Ovary (tissue), 10 donors: ENCODE measurements at places on chromosomes 11 and 22. TPM values are rescaled to one million over a fixed set of nuclear protein-coding genes. Genes with fewer than 3 reads are reported as not detected.

Gene CNGA4
- 1.3 TPM for total RNA-seq

Gene POU2AF3
- 6.7 TPM for total RNA-seq

Gene ELF5
- total RNA-seq: not detected

Gene HTR3B
- total RNA-seq: not detected

Gene PDGFB
- 4.4 TPM for total RNA-seq

Gene C22orf42
- not detected for total RNA-seq

GRCh38 chr11:11622772-11623171 lies 967 bp upstream of the GALNT18 start:
- DNase-seq: no peak
- no peaks in the 10 kb centered on the region for H3K36me3 ChIP-seq
- H3K4me1 ChIP-seq: peaks cover 13% of the 10 kb centered on the region
- no peak overlapping the region for H3K27ac ChIP-seq
- no peak overlapping the region for H3K4me3 ChIP-seq

- peaks cover 4% of the 10 kb centered on the region for H3K4me1 ChIP-seq
- no peak for DNase-seq
- H3K36me3 ChIP-seq: no peaks in the 10 kb centered on the region
- no peak overlapping the region for H3K4me3 ChIP-seq
Measured at GRCh38 chr11:9362393-9362863, 22.0 kb upstream of the IPO7 start.

GRCh38 chr11:105181100-105181499 lies 41.5 kb upstream of the CARD18 start:
- no peak overlapping the region for H3K4me3 ChIP-seq
- H3K36me3 ChIP-seq: no peaks in the 10 kb centered on the region
- no peak for DNase-seq
- H3K4me1 ChIP-seq: no peaks in the 10 kb centered on the region

DNA sequence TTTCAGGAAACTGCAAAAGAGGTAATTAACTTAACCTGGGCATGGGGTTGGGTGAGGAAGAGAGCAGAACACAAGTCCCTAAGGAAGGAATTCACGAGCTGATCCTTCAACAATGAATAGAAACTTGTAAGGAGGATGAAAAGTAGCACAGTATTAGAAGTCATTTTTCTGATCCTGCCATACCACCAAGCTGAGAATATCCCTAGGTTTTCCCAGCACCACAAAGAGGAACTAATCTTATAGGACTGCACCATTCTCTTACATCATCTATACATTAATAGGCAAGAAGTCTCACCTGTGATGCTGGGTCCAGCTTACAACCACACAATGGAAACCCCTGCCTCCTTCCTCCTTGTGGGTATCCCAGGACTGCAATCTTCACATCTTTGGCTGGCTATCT lies at the start of gene OR52I1:
Gene OR52I1, plus strand, starts transcription at position 301 of the 400 bp plus-strand sequence. Its CDS starts 0 bp downstream, at position 301.
- no peaks in the 10 kb centered on the region for H3K4me1 ChIP-seq
- H3K27ac ChIP-seq: no peak within 1 kb of the TSS

GRCh38 chr22:28904211-28904896 lies 21.0 kb downstream of the ZNRF3 start:
- no peaks in the 10 kb centered on the region for H3K36me3 ChIP-seq
- peaks cover 34% of the 10 kb centered on the region for H3K4me1 ChIP-seq
- H3K27ac ChIP-seq: peak overlapping the region; percentile 68
- no peaks in the 10 kb centered on the region for H3K27me3 ChIP-seq
- no peak overlapping the region for H3K4me3 ChIP-seq

DNA sequence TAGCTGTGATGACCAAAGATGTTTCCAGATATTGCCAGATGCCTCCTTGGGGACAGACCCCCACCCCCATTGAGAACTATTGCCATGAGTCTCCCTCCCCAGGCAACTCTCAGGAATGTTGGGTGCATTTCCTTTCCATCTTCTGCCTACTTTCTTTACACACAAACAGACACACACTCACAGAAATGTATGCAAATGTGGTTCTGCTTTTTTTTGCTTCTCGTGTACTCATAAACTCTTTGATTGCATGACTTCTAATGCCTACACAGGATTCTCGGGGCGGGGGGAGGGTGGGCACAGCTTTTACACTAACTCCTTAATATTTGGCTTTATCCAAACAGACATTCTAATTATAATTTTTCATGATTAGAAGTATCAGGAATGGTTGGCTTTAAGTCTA lies 53.3 kb upstream of the SUSD2 start:
- DNase-seq: no peak
- H3K4me1 ChIP-seq: no peaks in the 10 kb centered on the region
- H3K4me3 ChIP-seq: no peak overlapping the region

DNA sequence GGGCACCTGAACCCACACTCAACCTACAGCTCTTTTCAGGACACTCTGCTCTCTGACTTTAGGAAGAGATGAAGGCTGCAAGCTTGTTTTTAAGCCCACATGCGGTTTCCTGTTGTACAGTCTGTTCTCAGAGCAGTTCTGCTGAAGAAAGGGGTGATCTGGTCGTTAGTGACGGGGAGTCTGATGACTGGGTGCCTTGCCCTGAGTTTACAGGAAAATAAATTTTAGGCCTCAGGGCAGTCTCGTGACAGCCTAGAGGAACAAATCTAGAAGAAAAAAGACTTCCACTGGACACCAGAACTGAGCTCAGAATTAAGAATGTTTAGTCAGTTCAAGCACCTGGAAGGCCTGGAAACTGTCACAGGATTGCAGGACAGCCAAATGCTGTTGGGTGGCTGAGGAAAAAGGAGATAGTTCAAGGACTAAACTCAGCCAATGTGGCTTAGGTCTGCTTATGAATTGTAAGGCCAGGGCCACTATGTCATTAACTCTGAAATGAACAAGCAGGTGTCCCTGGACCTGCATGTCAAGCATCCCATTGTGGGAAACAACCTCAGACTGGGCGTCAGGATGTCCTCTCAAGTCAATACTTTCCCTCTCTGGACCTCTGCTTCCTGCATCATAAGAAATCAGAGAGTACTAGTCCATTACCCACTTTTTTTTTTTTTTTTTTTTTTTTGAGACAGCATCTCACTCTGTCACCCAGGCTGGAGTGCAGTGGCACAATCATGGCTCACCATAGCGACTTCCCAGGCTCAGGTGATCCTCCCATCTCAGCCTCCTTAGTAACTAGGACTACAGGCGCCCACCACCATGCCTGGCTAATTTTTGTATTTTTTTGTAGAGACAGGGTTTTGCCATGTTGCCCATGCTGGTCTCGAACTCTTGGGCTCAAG lies 5.7 kb downstream of the PIK3IP1 start:
- no peaks in the 10 kb centered on the region for H3K36me3 ChIP-seq
- DNase-seq: no peak
- no peak overlapping the region for H3K27ac ChIP-seq
- H3K27me3 ChIP-seq: no peaks in the 10 kb centered on the region
- H3K4me3 ChIP-seq: no peak overlapping the region
- H3K4me1 ChIP-seq: peaks cover 4% of the 10 kb centered on the region

DNA sequence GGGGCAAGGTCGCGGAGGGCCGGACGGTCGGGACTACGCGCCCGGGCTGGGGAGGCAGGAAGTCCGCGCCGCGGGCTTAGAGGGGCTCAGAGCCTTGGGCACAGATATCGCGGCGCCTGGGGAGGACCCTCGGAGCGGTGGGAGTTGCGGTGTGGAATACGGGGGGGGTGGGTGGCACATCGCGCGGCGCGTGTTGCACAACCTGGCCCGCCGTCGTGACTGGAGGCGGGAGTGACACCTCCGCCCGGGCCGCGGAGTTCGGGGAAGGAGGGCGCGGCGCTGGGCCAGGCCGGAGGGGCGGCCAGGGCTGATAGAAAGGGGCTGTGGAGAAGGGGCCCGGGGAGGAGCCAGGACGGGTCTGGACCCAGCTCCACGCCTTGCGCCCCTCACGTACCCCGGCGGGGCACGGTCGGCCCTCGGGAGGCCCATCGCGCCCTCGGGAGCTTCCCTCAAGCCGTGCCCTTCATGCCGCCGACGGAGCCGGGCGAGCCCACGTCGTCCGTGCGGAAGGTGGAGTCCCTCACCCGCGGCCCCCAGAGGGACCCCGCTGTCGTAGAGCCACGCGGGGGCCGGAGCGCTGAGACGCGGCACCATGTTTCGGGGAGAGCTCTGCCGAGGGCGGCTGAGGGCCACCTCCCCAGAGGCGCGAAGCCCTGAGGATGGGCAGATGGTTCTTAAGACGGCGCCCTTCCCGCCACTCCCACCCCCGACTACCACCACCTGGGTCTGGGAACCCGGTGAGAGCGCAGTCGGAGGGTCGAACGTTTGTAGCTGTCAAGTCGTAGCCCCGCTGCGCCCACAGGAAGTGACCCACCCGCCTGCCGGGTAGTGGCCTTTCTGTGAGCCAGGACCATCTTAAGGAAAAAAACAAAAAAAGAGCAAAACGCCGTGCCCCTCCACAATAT lies 729 bp downstream of the IL17RA start:
- peaks cover 4% of the 10 kb centered on the region for H3K4me1 ChIP-seq
- H3K27me3 ChIP-seq: no peaks in the 10 kb centered on the region
- DNase-seq: peak; percentile 52
- peak overlapping the region; percentile 70 for H3K27ac ChIP-seq

DNA sequence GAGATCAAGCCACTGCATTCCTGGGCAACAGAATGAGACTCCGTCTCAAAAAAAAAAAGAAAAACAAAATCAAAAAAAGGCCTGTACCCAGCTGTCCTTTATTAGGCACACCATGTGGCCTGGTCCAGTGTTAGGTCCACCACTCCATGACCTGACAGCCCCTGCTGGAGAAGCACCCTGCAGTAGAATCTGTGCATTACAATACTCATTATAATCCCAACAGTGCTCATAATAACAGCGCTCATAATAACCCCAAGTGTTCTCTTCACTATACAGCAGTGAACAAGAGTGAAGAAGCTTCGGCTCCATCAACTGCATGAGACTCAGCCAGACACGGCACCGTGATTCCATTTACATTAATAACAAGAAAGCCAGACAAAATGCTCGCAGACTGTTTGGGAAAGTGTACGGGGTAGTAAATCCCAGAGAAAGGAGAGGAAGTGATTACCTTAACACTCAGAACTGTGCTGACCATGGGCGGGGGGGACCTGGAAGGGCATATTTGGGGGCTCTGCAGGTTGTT lies 8.9 kb upstream of the EHD1 start:
- H3K36me3 ChIP-seq: no peaks in the 10 kb centered on the region
- no peak for DNase-seq
- H3K4me1 ChIP-seq: peaks cover 1% of the 10 kb centered on the region

DNA sequence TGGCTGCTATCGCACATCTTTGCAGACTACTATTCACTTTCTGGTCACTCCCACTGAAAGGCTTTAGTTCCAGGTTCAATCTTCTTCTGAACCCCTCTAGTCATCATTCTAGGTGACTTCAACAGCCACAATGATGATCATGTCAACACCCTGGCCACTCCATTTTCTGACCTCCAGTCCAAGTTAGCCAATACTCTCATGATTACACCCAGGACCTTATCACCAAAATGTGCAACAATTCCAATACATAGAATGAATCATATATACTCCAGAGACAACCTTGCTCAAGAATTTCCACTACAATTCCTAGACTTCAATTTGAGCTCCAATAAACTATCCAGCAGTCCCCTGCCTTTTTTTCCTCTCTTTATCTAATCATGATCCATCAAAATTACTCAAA lies 70.7 kb downstream of the PAK1 start:
- H3K4me3 ChIP-seq: no peak overlapping the region
- H3K27ac ChIP-seq: no peak overlapping the region
- H3K27me3 ChIP-seq: no peaks in the 10 kb centered on the region
- H3K36me3 ChIP-seq: no peaks in the 10 kb centered on the region
- H3K4me1 ChIP-seq: no peaks in the 10 kb centered on the region

GRCh38 chr11:68338051-68338780 lies 25.8 kb downstream of the LRP5 start:
- peaks cover 14% of the 10 kb centered on the region for H3K4me1 ChIP-seq
- H3K4me3 ChIP-seq: no peak overlapping the region
- H3K36me3 ChIP-seq: no peaks in the 10 kb centered on the region
- no peaks in the 10 kb centered on the region for H3K27me3 ChIP-seq

DNA sequence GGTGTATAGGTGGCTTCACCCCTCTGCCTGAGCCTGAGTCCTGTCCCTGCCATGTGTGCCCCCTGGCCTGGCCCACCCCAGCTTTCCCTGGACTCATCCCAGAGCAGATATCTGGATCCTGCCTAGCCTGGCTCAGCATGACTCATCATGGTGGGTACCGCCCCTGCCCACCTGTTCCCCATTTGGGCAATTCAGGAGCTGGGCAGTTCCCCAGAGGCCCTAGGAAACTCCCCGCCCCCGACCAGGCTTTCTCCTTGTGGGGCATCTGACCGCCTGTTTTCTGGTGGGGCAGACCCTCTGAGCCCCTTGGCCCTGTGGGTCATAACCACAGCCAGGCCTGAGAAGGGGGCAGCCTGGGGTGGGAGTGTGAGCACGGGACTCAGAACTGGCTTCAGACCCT lies 4.4 kb downstream of the TSPO start:
- no peaks in the 10 kb centered on the region for H3K27me3 ChIP-seq
- H3K4me3 ChIP-seq: no peak overlapping the region
- no peak for DNase-seq

GRCh38 chr11:61899146-61899841 lies 7.9 kb upstream of the FADS3 start:
- H3K27ac ChIP-seq: peak overlapping the region; percentile 17
- H3K36me3 ChIP-seq: no peaks in the 10 kb centered on the region

DNA sequence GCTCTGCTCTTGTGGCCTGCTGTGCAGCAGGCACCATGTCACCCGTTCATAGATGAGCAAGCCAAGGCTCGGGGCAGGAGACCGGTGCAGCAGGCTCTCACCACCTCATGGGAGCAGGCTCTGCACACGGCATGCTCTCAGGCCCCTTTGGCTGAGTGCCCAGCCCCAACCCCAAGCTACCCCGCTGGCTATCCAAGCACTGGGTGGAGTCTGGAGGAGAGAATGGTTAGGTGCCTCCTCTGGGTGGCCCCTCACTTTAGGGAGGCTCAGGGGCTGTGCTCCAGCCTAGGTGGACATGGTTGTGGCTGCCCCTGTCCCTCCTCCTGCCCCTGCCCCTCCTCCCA lies 199.9 kb downstream of the IGLL1 start:
- H3K4me1 ChIP-seq: peaks cover 17% of the 10 kb centered on the region
- no peak overlapping the region for H3K4me3 ChIP-seq
- no peak overlapping the region for H3K27ac ChIP-seq
- no peaks in the 10 kb centered on the region for H3K36me3 ChIP-seq
- no peaks in the 10 kb centered on the region for H3K27me3 ChIP-seq
- DNase-seq: no peak

DNA sequence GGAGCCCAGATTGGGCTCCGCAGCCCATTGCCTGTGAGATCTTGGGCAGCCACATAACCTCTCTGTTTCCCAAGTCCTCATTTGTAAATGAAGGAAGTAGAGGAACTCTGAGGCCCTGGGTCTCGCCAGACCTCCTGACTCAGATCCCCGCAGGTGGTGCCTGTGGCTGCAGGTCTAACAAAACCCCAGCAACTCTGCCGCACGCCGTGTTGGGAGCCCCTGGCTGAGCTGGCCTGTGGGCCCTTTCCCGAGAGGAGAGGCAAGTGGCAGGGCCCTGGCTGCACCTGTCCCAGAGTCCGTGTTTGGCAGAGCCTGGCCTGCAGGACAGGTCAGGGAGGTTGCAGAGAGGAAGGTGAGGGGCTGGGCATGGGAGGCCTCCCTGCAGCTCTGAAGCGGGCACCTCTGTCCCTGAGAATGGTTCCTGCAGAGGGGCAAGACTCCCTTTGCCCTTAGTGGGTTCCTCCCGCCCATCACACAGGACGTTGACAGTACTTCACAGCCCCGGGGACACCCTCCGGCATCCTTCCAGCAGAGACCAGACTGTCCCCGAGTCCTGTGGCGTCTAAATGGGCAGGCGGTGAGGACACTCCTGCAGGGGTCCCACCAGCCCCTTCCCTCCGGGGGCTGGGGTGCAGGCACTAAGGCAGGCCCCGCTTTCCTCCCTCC lies 67.7 kb downstream of the ARHGAP8 start:
- no peak overlapping the region for H3K4me3 ChIP-seq
- H3K36me3 ChIP-seq: no peaks in the 10 kb centered on the region
- DNase-seq: no peak
